ENCODE measurements at places on chromosomes 11 and 22.

DNA sequence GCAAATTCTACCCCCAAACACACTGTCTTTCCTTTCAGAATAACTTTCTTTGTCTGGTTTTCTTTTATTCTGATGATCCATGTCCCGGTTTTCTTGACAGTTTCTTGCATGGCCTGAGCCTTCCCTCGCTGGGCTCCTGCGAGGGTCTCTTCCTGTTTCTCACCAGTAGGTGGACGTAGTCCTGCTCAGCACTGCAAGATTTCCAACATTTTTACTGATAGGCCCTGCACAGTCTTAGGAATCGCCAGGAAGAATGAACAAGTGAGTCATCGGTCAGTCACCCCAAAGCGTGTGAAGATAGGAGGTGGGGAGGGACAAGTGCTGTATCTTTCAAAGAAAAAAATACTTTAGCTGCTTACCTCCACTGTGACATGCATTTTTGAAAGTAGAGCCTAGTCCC lies 16.9 kb upstream of the KIRREL3 start:
- DNase-seq = no peak

- DNase-seq = no peak
These were observed 30.8 kb downstream of the FEZ1 start for GRCh38 chr11:125465255-125465654.

DNA sequence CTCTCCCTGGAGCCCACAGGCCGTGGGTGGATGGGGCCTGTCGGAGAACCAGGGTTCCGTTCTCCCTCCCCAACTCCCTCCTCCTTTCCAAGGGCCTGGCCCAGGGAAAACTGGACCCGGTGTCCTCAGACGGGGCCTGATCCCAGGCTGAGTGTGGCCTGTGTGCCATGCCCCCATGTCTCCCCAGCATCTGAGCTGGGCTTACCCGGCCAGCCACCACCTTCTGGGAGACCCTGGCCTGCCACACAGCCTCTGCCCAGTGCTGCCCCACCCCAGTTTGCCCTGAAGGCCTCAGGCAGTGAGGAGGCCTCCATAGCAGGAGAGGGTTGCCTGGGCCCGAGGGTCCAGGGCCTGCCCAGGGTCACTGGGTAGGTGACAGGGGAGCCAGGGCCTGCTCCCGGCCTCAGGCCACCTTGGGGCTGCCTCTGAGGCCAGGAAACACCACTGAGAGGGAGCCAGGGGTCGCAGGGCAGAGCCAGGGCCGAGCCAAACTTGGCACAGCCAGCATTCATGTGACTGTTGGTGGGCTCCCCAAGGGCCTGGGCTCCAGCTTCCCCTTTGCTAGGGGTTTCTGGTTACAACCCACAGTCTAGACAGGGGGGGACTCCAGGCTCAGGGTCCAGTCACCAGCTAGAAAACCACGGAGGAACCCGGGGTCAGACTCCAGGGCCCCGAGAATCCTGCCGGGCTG lies 590 bp upstream of the IFITM10 start:
- DNase-seq = no peak

DNA sequence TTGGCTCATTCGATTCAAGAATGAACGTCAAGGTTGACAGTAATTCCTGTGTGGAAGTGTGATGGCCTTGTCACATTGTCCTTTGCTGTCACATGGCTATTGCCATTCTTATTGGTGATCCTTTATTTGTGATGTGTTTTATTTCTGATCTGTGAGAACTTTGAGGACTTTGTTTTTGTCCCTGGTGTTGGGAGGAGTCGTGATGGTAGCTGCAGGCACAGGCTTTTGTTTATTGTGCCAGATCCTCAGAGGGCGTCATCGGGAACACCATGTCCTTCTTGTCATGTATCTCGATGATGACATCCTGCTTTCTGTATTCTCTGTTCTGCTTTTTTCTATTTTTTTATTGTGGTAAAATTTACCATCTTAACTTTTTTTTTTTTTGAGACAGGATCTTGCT lies 5.6 kb downstream of the PICK1 start:
- peak; percentile 69 for DNase-seq

DNA sequence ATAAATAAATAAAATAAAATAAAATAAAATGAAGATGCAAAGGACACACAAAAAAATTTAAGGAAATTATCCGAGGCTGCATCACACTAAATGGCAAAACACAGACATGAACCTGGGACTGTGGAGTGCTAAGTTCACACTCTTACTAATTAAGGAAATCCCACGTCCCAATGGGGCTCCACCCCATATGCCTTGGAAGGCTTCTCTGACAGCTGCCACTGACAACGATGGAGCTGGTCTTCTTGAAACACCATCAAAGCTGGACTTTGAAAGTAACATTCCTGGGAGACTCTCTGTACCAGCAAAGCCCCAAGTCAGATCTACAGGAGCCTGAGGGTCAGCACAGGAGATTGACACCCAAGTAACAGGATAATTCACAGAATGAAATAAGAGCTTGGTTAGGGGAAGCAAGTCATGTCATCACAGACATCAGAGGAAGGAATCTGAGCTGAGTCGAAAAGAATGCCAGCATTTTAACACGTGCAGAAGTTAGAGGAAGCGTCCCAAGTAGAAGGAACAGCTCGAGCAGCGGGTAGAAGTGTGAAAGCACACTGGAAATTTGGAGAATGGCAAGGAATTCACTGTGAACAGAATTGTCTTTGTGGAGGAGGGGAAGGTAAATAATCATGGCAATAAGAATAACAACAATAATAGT lies 13.8 kb downstream of the TPST2 start:
- peak; percentile 63 for DNase-seq

DNA sequence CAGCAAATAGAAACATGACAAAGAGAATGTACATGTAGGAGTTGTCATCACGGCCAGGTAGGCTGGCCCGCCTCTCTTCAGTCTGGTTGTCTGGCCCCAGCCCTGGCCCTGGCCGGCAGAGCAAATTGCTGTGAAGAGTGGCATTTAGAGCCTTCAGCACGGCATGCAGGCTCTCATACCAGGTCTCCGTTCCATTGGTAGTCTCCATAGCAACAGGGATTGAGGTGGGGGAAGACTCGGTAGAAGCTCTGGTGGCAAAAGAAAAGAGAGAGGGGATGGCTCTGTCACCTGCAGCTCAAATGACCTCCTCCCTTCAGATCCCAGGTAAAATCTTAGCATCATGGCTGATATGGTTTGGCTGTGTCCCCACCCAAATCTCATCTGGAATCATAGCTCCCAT lies 10.0 kb downstream of the KCNE3 start:
- no peak for DNase-seq

DNA sequence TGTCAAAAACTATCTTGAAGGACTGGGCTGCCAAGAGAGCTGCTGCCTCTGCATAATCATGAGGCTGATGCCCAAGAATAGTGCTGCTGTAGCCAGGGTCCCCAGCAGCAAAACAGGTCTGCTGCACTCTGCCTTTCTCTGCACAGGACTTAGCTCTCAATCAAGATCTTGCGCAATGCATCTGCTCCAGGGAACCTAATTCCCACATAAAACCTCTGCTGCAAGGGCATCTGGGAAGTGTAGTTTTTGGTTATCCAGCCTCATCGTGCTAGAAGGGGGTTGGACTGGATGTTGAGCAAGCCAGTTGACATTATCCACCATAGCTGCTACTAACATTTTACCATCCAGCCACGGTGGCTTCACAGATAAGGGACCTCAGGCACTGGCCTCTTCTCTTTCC lies 192.7 kb downstream of the C11orf91 start:
- no peak for DNase-seq

Measured in suppressor macrophage treated with lipopolysaccharide for 4 hours (primary cell).